T-cell (primary cell): ENCODE measurements at places on chromosomes 12 and 14.
A peak's percentile ranks its signal among the peaks of the same experiment; 100 is the strongest.

- no peak for DNase-seq
Measured at GRCh38 chr12:23659131-23659530, 290.3 kb downstream of the SOX5 start.

DNA sequence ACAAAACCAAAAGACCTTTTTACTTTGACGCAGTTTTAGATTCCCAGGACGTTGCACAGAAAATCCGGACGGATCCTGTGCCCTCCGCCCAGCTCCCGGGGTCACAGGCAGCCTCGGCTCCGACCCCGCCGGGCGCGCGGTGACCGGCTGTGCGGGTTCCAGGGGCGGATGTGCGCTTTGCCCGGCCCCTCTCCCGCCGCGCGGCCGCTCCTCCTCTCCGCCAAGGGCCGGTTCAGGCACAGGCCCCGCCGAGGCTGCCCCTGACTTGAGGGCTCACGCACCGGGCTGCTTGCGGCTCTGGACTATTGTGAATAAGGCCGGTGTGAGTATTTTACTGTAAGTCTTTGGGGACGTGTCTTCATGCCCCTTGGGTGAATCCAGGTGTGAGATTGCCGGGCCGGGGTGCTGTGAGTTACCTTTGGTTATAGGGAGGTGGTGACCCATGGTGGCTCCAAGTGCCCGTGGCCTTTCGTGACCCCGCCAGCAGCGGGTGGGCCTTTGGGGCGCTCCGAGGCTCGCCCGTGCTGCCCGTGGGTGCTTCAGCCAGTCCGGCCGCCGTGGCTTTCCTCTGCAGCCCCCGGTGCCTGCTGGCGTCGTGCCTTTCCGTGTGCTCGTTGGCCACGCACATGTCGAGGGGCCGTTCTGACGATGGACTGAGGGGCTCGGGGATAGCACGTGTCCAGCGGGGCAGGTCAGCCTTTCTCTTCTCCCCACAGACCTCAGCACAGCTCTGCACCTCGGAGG is 45.9 kb downstream of the NOC4L start:
- no peak for DNase-seq

GRCh38 chr14:22500954-22501726 is 87.9 kb downstream of the DAD1 start:
- no peak for DNase-seq

GRCh38 chr14:57512220-57512619 is 18.6 kb upstream of the CCDC198 start:
- DNase-seq, result no peak

DNA sequence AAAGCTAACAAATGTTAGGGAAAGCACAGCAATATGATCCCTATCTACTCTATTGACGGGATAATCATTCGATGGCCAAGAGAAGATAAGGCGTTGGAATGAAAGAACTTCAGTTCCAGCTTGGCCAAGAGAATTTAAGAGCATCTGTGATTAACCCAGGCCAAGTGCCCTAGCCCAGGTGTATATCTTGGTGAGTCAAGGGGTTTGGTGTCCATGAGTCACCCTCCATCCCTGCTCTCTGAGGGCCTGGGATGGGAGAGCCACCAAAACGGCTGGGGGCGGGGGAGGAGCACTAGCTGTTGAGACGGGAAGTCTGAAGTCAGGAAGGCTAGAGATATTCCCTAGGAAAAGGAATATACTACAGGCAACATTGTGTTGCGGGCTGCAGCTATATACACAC is 13.0 kb downstream of the TBPL2 start:
- no peak for DNase-seq

DNA sequence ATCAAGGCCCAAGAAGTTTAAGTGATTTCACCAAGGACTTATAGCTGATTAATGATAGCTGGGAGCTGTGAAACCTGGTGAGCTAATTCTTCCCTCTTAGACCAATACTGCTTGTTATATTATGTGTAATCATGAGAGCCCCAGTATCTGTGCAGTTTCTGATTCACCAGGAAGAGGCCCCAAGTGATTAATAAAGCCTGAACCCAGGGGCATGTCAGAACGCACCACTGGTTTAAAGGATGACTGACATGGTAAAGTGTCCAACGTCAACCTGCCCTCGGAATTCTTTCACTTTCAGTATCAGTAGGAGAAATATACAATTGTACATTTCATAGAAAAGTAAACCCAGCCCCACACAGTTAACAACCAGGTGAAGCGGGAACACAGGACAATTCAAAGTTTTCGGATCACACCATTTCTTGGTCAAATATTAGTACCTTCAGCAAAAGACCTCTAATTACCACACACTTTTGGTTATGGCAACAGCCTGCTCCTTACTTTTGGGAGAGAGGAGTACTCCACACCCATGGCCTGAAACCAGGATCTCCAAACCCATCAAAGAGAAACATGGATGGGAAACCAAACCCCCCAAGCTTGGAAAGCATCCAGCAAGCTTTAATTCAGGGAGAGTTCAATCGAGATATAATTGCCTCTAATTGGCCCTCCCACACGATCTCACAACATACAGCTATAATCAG is 28.5 kb downstream of the TMCC3 start:
- DNase-seq, result no peak

GRCh38 chr14:76123426-76124225 is 28.1 kb upstream of the GPATCH2L start:
- DNase-seq, result no peak

DNA sequence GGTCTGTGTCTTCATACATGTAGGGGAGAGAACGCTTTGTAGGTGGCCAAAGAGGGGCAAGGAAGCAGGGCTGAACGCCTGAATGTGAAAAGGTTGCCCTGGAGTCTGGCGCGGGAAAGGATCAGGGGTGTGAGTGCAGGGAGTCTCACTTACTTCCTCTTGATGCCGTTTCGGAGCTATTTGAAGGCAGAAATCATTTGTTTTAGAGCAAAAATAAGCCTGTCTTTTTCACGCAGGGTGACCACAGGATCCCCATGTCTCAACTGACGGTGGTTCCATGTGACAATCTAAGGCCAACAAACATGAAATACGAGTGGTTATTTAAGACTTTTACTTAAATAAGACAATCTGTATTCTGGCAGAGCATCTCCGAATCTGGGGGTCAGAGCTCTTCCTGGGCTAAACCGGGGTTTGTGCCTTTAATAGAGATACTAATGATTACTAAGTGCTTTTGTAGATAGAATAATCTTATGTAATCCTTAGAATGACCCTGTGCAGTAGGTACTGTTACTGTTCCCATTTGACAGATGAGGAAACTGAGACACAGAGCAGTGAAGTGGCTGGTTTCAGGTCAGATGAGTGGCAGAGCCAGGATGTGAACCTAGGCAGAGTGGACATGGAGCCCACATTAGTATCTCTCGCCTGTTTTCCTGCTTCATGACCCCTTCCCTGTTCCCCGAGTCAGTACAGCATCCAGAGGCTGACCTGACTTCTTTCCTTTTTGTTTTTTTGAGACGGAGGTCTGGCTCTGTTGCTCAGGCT is 1.9 kb downstream of the BRI3BP start:
- no peak for DNase-seq

DNA sequence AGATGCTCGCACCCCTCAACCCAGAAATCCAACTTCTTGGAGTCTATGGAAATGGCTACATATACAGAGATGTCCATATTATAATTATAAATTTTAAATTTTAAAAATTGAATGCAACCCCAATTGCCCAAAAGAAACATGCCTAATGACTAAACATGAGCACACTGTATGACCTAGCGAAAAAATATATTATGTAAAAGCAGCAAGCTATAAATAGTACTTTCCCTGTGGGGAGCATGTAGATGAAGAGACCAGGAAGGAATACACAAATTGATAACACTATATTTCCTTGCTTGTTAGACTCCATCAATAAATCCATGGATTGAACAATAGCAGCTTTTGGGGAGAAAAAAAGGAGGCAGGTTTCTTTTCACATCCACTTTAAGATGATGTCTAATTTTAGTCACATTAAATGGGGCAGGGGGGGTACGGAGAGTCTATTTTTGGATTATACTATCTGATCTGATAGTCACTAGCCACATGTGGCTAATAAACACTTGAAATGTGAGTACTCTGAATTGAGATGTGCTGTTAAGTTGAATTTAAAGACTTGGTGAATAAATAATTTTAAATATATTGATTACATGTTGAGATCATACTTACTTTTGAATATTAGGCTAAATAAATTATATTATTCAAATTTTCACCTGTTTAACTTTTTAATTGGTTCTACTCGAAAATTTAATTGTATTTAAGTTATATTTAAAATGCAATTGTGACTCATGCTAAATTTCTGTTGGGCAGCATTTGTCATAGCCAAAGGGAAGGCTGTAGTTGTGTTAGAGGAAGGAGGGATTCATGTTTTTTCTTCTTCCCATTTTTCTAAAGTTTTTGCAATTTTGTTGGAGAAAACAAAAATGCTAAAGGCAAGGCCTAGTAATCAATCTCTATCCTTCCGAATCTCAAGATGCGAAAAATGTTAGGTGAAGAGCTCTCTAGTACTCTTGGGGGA is 17.5 kb downstream of the MAX start:
- no peak for DNase-seq

- no peak for DNase-seq
Measured at GRCh38 chr12:42235426-42235825, 2.6 kb downstream of the YAF2 start.

- DNase-seq, result no peak
Measured at GRCh38 chr12:93403988-93404803, 26.5 kb downstream of the NUDT4 start.

- DNase-seq, result no peak
Measured at GRCh38 chr12:39905152-39905551, 200.7 kb downstream of the SLC2A13 start.

- DNase-seq, result peak; percentile 64
Measured at GRCh38 chr14:93033983-93034670, 81.6 kb downstream of the ITPK1 start.

DNA sequence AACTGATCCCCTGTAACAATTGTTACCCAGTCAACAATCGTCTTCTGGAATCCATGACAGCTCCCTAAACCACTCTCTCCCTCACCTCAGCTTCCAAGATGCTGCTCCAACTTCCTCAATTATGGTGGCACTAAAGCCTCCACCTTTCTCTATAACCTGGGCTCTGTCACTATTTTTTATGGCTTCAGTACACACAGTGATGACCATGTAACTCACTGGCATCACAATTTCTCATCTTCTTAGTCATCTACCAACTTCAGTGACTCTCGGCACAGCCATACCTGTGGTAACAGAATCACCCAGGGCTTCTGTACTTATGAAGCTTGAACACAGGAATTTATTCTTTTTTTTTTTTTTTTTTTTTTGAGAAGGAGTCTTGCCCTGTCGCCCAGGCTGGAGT is 32.0 kb upstream of the NPAS3 start:
- DNase-seq, result no peak

DNA sequence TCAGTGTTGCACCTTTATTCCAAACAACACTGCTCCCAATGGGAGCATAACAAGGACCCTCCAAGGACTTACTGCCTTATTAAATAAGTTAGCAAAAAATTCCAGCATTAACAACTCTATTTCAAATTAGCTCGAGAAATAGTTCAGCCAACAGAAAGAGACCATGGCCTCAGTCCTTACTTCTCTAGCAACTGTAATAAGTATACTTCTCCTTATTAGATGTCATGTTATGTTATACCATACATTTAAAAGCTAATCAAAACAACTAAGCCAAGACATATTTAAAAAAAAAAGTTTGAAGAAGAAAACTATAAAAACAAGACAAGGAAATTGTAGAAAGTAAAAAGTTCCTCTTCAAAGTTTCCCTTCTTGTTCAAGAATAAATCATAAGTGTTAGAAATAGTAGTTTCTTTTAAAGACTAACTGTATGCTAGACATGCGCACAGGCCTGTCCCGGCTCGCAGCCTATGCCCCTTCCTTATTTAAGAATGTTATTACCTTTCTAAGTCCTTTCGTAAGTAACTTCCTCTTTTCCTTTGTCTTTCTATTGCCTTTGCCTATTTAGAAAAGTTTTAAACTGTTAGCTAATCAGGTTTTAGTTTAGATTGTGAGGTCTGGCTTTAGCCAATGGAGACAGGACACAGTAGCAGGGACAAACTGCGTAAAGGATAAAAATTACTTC is 68.6 kb downstream of the RESF1 start:
- DNase-seq, result no peak

- DNase-seq, result no peak
Measured at GRCh38 chr12:41920355-41920754, 224.3 kb downstream of the GXYLT1 start.

DNA sequence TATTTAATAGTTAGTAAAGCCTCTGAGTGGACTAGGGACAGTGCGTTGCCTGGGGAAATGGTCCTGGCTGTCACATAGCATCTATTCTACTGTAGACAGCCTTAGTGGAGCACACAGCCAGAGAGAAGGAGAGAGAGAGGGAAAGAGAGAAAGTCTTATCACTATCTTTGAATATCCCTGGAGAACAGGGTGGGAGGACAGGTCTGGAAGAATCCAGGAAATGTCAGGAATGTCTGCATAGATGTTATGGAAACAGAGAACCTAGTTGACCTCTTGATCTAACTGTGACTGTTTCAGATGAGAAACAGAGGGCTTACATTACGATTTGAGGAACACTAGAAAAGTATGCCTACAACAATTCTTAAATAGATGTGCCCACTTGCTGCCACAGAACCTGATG is 92.8 kb downstream of the SLC15A5 start:
- no peak for DNase-seq

DNA sequence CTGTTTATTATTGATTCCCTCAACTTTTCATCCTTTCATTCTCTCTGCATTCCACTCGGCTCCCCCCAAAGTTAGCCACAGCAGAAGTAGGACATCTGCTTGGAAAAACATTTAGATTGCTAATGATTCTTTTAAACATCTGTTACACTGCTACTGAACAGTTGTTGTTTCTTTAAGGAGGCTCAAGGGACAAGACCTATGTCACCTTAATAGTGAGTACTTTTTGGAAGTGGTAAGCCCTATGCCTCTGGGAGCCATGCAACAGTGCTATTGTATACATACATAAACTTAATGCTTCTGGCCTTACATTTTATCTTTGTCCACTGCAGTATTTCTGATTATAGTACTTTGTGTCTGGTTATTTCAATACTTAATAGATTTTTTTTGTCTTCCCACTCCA is 628.2 kb upstream of the FOXG1 start:
- no peak for DNase-seq

- no peak for DNase-seq
Measured at GRCh38 chr14:29410581-29410980, 517.1 kb downstream of the PRKD1 start.

- no peak for DNase-seq
Measured at GRCh38 chr12:4892418-4892817, 17.3 kb upstream of the KCNA1 start.

GRCh38 chr14:61362072-61362750 is 40.8 kb downstream of the PRKCH start:
- DNase-seq, result no peak

- DNase-seq, result no peak
Measured at GRCh38 chr14:103846097-103846496, 1.3 kb downstream of the PPP1R13B start.

- no peak for DNase-seq
Measured at GRCh38 chr14:60241091-60241490, 7.9 kb upstream of the PPM1A start.

- DNase-seq, result no peak
Measured at GRCh38 chr12:127245009-127245408, 1022.0 kb upstream of the TMEM132C start.

DNA sequence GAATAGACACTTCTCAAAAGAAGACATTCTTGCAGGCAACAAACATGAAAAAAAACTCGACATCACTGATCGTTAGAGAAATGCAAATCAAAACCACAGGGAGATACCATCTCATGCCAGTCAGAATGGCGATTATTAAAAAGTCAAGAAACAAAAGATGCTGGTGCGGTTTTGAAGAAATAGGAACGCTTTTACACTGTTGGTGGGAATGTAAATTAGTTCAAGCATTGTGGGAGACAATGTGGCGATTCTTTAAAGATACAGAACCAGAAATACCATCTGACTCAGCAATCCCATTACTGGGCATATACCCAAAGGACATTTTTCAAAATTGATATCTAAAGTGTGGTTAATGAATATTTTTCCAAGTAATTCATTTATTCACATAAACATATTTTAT is 39.6 kb upstream of the LIN7A start:
- DNase-seq, result no peak
